ENCODE measurements at places on chromosomes 6 and 20.

DNA sequence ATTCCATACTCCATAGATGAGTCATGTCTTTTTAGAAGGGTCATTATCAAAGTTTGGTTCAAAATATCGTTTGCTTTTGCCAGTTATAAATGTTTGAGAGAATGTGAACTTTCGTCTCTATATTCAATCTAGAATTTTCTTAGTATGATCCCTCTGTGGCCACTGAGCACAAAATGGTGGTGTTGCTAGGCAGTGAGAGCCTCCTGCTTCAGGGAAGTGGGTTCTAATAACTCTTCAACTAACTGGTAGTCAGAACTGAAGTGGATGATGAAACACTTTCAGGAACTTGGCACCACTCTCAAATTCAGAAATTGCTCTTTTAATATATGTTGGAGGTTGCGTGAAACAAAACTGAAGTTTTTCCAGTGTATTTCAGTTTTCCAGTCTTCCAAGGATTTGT lies 125.0 kb upstream of the DOK5 start:
- no peak for DNase-seq

GRCh38 chr20:61757-62156 lies 25.7 kb upstream of the DEFB125 start:
- no peak for DNase-seq

- DNase-seq, result no peak
These were observed 19.5 kb downstream of the SYTL3 start for GRCh38 chr6:158669145-158670035.

DNA sequence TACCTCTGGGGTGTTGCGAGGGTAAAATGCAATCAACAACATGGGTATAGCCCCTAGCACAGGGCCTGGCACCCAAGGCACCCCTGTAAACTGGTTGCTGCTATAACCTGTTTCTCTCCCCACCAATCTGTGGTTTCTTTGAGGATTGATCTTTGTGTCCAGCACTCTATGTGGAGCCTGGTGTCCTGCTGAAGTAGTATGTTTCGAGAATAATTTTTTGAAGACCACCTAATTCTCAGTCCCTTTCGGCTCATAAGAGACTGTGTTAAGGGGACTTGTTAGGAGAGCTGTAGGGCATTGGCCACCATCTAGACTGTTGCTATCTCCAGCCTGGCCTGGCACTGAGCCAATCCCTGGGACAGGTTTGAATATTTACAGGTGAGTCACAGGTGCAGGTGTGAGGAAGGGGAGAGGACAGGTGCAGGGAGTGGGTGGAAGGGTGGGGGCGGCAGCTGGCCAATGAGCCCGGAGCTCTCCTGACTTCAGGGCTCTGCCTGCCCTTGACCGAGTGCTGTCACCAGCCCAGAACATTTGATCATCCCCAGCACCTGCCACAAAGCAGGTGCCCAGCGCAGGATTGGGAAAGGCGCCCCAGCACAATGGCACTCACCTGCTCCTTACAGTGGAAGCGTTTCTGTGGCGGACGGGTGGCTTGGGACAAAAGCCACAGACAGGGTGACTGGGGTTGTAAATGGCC lies 8.1 kb upstream of the C20orf144 start:
- no peak for DNase-seq

GRCh38 chr6:136922685-136923006 lies 545 bp downstream of the SLC35D3 start:
- DNase-seq, result no peak

GRCh38 chr20:59365611-59366285 lies 65.3 kb downstream of the EDN3 start:
- DNase-seq, result no peak

DNA sequence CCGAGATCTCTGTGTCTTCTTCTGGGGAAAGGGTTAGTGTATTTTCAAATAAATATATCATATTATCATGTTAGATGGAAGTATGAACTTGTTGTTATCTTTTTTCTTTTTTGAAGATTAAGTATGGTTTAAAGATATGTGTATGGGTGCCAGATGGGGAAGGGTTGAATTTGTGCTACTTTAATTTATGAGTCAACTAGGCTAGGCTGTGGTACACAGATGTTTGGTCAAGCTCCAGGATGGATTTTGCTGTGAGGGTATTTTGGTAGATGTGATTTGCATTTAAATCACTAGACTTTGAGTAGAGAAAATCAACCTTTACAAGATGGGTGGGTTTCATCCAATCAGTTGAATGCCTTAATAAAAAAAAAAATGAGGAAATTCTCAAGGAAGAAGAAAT lies 886.6 kb upstream of the ADGRB3 start:
- no peak for DNase-seq
